ENCODE measurements at places on chromosomes 2 and 18. TPM values are rescaled to one million over a fixed set of nuclear protein-coding genes. Genes with fewer than 3 reads are reported as not detected.

GRCh38 chr2:136248242-136248641 lies 130.3 kb upstream of the CXCR4 start:
- no peak for DNase-seq

CRYGD gene
- total RNA-seq: not detected

GRCh38 chr18:62324181-62324828 lies 805 bp upstream of the TNFRSF11A start:
- no peak for DNase-seq

ADRA2B gene
- total RNA-seq: 7.1 TPM

DNA sequence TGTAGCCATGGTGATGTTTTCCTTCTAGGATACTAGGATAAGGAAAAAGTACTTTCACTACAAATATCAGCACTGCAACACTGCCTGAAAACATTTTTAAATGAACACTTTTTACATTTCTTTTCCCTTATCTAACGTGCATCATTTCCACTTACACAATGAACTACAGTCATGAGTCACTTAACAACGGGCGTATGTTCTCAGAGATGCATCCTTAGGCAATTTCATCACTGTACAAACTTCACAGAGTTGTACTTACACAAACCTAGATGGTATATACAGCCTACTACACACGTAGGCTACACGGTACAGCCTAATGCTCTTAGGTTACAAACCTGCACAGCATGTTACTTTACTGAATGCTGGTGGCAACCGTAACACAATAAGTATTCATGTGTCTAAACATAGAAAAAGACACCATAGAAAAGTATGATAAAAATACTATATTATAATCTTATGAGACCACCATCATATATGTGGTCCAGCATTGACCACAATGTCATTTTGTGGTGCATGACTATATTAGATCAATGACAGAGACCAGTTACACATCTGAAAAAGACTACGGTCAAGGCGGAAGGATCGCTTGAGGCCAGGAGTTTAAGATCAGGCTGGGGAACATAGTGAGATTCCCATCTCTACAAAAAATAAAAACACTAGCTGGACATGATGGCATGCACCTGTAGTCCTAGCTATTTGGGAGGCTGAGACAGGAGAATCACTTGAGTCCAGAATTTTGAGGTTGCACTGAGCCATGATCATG lies 39.8 kb downstream of the WDR33 start:
- DNase-seq: no peak

DNA sequence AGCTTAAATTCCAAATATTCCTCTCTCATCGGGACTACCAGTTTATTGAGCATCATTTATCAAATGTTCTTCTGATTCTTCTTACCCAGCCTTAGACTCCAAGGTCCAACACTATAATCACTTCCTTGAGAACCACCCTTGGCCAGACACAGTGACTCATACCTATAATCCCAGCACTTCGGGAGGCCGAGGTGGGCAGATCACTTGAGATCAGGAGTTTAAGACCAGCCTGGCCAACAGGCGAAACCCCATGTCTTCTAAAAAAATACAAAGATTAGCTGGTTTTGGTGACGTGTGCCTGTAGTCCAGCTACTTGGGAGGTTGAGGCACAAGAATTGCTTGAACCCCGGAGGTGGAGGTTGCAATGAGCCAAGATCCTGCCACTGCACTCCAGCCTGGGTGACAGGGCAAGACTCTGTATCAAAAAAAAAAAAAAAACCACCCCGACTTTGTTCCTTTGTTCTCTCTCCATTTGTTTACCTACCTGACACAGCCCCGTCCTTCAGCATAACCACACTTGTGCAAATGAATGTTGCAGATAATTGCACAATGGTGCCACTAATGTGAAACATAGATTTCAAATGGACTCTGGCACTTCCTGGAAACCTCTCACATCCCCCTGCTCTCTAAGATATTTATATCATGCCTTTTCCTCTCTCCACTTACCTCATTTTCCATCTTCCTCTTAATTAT lies 38.9 kb upstream of the LPIN2 start:
- DNase-seq: no peak

ADD2 gene
- 3.0 TPM for total RNA-seq

GRCh38 chr18:3791238-3791637 lies 341.3 kb downstream of the TGIF1 start:
- no peak for DNase-seq

DNA sequence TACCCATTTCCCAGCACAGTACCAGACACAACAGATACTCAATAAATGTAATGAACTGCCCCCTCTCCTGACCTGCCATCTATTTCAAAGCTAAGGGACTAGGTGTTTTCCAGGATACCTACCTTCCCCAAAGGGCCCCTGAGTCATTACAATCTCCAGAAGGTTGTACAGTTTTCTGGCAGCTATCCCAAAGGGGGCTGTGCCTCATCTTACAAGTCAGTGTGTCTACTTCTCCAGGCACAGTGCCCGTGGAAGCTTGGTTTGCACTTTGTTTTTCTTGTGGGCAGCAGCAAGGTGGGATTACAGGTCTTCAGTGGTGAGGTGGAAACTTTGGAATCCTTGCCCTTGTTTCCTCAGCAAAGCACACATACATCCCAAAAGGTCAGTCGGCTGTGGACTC lies 62.8 kb upstream of the CYP26B1 start:
- no peak for DNase-seq

LRRTM1 gene
- total RNA-seq: not detected

DNA sequence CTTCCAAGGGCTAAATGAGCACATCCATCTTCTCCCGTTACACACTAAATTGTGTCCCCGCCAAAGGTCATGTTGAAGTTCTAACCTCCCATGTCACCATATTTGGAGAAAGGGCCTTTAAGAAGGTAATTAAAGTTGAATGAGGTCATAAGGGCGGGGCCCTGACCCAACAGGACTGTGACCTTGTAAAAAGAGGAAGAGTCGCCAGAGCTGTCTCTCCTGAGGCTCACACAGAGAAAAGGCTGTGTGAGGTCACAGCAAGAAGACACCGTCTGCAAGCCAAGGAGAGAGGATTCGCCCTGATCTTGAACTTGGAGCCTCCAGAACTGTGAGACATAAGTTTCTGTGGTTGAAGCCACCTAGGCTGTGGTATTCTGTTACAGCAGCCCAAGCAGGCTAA lies 24.1 kb downstream of the TRABD2A start:
- DNase-seq: no peak

- DNase-seq: peak; percentile 44
Observed at GRCh38 chr2:120774557-120775160, 39.0 kb downstream of the GLI2 start.

DNA sequence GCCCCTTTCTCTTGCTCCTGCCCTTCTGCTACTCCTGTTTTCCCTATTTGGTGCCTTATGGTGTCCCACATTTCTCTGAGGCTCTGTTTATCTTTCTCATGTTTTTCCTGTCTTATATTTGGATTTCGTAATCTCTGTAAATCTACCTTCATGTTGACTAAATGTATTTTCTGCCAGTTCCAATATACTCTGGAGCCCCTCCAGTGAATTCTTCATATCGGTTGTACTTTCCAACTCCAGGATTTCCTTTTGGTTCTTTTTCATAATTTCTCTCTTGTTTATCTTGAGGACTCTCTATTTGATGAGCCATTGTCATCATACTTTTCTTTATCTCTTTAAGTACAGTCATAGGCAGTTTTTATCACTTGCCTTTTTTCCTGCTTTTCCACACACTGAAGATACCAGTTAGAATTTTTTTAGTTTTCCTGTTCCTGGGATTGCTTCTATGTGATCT lies 19.1 kb downstream of the SCLY start:
- DNase-seq: no peak

GRCh38 chr2:118473846-118474540 lies 373.5 kb downstream of the EN1 start:
- DNase-seq: no peak
